ENCODE measurements at places on chromosomes 12 and 14.
A peak's percentile ranks its signal among the peaks of the same experiment; 100 is the strongest.

- DNase-seq: no peak
These were observed 39.0 kb downstream of the BAZ2A start for GRCh38 chr12:56591126-56591525.

- DNase-seq: no peak
These were observed 1.1 kb upstream of the AKT1 start for GRCh38 chr14:104796687-104797081.

- DNase-seq: no peak
These were observed 462.2 kb downstream of the DIO2 start for GRCh38 chr14:79749065-79749464.

DNA sequence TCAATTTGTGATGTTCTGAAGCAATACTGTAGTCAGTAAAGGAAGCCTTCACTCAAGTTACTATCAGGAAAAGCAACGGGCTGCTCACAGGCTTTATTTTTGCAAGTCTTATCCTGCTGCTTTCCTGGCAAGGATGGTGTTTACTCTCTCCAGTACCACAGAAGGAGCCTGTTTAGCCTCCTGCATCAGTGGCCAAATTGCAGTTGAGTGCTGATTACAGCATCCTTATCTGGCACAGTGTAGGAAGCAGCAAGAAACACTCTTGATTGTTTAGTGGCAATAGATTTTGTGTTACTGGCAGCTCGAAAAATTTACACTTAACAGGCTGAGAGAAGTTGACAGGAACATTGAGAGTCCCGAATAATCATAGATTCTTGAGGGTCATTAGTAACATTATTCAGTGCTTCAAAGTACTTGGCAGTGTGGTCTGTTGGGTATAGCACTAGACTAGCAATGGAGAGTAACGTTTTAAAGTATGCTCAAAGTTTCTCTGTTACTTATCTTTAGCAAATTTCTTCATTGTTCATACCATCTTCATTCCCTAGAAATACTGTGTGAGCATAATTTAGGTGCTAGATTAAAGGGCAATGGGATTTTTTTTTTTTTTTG, 11.7 kb downstream of the TULP3 start:
- DNase-seq: no peak

GRCh38 chr12:51951199-51951842, at the start of gene ACVR1B:
Gene ACVR1B (plus strand): TSS chr12:51951699. CDS start chr12:51951744, 45 bp downstream.
- DNase-seq: peak; percentile 56

DNA sequence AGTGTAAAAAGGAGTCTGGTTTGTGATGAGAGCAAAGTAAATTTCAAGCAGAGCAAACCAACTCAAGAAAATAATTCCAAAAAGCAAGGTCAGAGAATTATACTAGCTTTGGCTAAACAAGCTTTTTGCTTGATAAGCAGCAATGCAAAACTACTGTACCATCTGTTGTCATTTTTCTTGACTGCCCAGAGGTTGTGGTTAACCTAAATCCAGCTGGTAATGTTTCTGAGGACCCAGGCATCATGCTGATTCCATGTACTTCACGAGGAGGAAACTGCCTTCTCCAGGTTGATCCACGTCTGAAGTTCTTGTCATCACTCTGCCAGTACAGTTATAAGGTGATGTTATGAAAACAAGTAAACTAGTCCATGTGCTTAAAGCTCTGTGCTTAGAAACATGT, 185.2 kb downstream of the ACSS3 start:
- DNase-seq: no peak

DNA sequence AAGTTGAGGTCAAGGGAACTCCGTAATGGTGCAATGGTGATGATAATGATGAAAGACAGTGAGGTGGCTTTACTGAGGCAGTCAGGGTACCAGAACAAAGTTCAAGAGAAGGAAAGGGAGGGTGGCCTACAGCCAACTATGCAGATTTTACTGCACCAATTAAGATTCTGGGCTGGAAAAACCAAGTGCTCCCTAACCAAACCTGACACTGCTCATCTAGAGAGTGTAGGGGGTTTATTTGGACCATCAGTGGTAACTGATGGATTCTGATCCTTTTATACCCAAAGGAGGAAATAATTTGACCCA, 387 bp downstream of the LRRC9 start:
- no peak for DNase-seq

- DNase-seq: no peak
These were observed 318.6 kb upstream of the FAR2 start for GRCh38 chr12:28830491-28830890.

DNA sequence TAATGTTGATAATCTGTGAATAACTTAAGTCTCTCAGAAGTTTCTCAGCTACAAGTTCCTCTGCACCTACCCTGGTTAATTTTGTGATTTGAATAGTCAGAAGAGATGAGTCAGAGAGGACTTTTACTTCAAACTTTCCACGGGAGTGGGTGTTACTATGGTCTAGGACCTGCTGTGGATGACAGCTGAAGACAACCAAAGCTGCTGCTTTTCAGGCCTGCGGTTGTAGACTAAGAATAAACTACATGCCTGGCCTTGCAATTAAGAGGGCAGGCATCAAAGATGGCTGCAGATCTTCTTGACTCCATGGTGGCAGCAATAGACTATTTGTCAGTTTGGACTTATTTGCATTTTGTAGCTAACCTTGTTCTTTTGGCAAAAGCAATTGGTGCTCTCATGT, 227.1 kb upstream of the KRR1 start:
- DNase-seq: no peak

DNA sequence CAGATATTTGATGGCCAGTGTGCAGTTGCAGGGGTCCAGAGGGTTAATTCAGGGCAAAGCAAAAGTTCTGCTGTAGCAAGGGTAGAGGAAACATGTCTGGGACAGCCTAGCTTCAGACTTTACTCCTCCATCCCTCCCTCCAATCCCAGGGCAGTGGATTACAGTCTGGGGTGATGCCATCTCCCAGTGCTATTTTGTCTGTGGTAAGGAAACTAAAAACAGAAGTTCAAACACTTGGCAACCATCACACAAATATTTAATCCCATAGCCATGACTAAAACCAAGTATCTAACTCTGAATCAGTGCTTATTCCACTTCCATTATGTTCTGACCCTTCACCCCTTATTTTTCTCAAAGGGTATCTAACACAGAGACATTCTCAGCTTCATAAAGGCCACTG, 61.8 kb downstream of the PIK3C2G start:
- DNase-seq: no peak

- no peak for DNase-seq
These were observed 266.3 kb downstream of the GLT1D1 start for GRCh38 chr12:129119537-129119936.

DNA sequence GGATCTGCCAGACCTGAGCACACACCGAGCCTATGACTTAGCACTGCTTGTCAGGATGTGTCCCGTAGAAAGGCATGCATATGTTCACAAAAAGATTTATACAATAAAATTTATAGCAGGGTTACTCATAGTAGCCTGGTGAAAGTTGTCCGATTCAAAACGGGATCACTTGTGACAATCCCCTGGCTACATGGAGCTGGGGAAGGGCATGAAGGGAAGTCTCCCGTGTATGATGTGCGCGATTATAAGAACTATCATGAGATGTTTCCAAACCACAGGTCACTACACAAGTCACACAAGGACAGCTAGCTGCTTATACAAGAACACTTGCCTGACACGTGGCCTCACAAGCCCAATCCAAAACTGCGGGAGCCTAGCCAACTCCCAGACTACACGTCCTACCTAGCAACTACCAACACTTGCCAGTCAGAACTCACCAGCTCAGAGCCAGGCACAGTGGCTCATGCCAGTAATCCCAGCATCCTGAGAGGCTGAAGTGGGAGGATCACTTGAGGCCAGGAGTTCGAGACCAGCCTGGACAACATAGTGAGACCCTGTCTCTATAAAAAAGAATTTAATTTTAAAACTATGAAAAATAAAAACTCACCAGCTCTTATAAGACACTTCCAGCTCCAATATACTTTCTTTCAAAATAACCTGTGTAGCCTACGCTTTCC, 7.5 kb upstream of the CDCA4 start:
- DNase-seq: no peak

DNA sequence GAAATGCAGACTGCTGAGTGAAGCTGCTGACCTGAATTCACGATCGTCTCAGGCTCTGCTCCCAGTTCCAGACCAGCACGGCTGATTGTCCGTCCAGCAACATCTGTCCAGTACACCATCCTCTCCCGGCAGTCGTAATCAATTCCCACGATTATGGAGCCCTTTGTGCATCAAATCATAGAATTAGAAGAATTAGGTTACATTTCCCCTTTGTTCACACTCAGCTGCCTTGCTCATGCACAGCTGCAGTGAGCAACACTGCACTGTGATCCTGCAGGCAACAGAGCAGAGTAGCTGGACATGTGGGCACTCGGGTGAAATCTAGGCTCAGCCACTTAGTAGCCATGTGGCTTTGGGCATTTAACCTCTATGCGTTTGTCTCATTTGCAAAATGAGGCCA, 22.2 kb downstream of the RTRAF start:
- DNase-seq: no peak

GRCh38 chr14:31057701-31058364, 31.7 kb upstream of the STRN3 start:
- no peak for DNase-seq

- DNase-seq: no peak
These were observed 26.2 kb upstream of the CHPT1 start for GRCh38 chr12:101671157-101671791.

GRCh38 chr14:34715127-34715863, 902 bp upstream of the CFL2 start:
- no peak for DNase-seq

DNA sequence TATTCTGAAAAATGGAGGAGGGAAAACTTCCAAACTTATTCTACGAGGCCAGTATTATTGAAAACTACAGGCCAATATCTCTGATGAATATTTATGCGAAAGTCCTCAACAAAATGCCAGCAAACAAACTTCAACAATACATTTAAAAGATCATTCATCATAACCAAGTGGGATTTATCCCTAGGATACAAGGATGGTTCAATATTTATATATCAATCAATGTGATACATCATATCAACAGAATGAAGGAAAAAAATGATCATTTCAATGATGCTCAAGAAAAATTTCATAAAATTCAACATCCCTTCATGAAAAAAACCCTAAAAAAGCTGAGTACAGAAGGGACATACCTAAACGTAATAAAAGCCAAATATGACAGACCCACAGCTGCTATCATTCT, 45.9 kb upstream of the LMNTD1 start:
- DNase-seq: no peak

DNA sequence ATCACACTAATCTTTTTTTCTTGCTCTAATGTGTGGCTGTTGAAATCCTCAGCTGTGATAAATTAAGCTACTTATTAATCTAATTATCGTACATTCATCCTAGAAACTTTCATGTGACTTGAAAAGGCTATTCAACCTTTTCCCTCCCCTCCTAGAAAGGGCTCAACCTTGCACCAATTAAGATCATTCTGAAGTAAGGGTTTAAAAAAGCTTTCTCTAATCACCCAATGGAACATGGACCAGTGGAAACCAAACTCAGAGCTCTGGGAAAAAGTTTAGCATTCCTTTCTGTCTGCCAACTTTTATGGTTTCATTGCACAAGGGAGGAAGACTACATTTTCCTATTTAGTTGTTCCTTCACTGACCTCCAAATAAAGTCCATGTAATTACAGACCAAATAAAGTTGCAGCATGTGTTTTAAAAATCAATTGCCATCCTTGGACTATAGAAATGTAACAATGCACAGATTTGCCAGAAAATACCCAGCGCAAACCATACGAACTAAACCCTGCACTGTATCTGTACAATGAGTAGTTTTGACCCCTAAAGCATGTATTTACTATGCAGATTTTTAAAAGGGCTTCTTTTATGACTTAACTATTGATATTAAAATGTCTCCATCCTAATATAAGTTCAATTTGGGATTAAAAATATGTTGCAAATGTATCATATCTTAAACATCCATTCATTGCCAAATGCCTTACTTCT, 142.6 kb upstream of the OTX2 start:
- DNase-seq: no peak

- DNase-seq: no peak
These were observed 31.3 kb upstream of the VSX2 start for GRCh38 chr14:74207943-74208342.

DNA sequence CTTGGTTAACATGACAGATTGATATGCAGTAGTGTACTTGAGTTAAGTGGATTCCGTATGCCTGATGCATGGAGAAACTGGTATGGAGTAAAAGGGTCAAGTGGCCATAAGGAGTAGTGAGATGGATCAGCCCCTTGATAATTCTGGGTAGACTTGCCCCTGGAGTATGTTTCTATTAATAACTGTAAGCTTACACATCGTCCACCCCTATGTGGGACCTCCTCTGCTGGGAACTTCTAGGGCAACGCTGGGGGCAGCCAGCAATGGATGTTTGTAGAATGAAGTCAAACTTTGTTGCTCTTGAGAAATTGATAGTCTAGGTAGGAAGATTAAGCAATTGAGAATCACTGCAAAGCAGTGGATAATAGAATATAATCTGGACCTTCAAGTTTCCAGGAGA, 3.5 kb downstream of the C12orf75 start:
- DNase-seq: no peak

- DNase-seq: peak; percentile 86
These were observed 319.4 kb downstream of the KCNC2 start for GRCh38 chr12:74890237-74890599.

- peak; percentile 84 for DNase-seq
These were observed 11.9 kb downstream of the NAA25 start for GRCh38 chr12:112096667-112097066.

DNA sequence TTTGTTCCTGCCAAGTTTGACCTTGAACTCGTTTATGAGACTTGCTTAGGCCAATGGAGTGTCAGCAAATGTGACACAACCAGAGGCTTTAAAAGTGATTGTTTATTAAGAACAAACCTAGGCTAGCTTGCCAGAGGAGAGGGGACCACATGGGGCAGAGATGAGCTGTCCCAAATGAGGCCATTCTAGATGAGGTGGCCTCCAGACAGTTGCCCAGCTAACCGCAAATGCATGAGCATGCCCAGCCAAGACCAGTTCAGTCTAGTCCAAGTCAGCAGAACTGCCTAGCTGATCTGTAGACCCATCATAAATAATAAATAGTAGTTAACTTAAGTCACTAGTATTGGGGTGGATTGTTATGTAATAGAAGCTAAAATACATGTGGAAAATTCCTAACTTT, 172.8 kb upstream of the DYRK2 start:
- DNase-seq: no peak

DNA sequence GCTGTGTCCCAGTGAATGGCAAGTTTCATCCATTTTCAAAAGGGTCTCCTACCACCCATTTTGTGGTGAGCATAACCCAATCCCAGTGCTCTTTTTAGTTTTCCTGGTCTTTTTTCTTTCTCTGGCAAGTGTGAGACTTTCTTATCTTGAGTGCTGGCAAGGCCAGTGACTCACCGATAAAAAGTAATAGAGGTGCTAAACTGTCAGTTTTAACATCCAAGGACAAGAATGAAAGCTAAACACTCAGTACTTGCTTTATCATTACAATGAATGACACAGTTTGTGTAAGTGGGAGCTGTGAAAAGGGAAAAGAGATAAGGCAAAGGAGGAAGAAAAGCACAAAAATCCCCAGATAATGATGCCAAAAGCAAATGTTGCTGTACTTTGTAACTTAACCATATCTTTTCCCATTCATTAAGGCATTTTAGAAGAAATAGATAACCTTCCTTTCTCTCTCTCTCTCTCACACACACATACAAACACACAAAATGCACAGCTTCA, 4.9 kb upstream of the LRIG3 start:
- DNase-seq: peak; percentile 7

- DNase-seq: no peak
These were observed 261.4 kb upstream of the USP15 start for GRCh38 chr12:61998791-61999190.

Data from RCC 7860 (cell line).